ENCODE measurements at places on chromosomes 12 and 14. TPM values are rescaled to one million over a fixed set of nuclear protein-coding genes. Genes with fewer than 3 reads are reported as not detected.
A peak's percentile ranks its signal among the peaks of the same experiment; 100 is the strongest.

- H3K27me3 ChIP-seq: no peaks in the 10 kb centered on the region
- H3K27ac ChIP-seq: no peak overlapping the region
- no peak for DNase-seq
- H3K4me3 ChIP-seq: no peak overlapping the region
Observed at GRCh38 chr12:43579206-43579605, 27.2 kb upstream of the ADAMTS20 start.

GRCh38 chr14:77498984-77499527 lies 440 bp upstream of the ISM2 start:
- peak overlapping the region; percentile 30 for H3K4me3 ChIP-seq
- H3K27me3 ChIP-seq: no peaks in the 10 kb centered on the region
- DNase-seq: no peak
- no peaks in the 10 kb centered on the region for H3K36me3 ChIP-seq

DNA sequence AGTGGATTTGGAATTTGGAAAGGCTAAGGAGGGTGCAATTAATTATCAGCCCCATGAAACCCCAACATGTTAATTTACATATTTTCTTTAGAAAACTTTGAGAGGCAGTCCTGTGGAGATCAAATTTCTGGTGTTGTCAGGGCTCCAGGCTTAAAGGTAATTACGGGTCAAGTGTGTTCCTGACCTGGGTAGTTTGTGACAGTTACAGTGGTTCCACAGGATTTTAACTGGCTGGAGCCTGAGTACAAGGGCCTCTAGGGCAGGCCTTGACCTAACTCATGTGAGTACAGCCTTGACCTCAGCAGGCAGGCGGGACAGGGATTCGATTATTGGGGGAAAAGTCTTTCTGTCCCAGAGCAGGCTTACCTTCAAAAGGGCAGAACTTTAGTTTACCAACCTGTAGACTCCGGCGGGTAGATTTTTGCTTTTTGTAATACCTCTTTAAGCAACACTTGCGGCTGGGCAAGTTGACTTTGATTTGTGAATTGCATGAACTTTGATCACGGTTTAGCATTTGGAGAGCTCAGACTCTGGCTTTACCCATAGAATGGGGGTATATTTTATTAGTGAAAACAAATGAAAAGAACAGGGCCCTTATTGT lies 8.4 kb upstream of the PPTC7 start:
- H3K27ac ChIP-seq: no peak overlapping the region
- no peak overlapping the region for H3K4me3 ChIP-seq
- no peaks in the 10 kb centered on the region for H3K27me3 ChIP-seq
- no peaks in the 10 kb centered on the region for H3K4me1 ChIP-seq
- no peak for DNase-seq
- H3K36me3 ChIP-seq: no peaks in the 10 kb centered on the region

The DCN gene
- 863 TPM for total RNA-seq

GRCh38 chr12:119178544-119179334 lies at the start of gene HSPB8:
TSS of gene HSPB8 (plus strand) at chr12:119178931. CDS start at chr12:119179313, 382 bp downstream.
- no peaks in the 10 kb centered on the region for H3K27me3 ChIP-seq
- DNase-seq: peak; percentile 98
- peak within 1 kb of the TSS; percentile 95 for H3K4me3 ChIP-seq

DNA sequence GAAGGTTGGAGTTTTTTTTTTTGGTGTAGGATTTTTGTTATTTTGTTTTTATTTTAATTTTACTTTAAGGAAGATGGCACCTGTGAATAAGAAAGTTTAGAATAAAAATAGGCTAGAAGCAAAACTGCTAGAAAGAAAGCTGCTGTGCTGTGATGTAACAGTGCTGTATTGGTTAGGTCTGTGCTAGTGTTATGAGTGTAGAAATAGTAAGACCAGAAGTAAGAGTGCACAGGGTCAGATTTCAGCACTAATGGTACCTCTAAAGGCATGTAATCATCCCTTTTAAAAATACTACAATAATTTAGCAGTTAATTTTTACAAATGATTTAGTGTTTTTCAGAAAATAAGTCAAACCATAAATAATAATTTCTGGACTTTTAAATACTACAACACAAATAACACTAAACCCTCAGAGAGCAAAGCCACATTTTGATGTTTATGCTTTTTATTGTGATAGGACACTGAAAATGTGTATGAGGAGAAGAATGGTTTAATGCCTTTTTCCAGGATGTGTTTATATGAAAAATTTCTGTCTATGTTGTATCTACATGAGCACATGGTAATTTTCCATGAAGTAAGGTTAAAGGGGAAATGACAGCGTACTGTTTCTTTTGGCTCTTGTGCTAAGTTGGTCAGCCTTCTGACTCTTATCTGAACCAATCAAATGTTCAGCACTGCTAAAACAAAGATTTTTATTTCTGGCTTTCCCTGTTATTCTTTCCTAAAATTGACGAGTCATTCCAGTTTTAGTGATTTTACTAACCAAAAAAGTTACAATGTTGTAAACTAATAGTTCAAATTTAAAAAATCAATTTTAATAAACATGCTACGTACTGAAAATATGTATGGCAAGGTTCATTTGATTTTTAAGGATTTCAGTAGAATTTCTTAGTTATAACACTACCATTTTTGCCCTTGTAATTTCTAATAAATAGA lies 96.1 kb downstream of the PPHLN1 start:
- no peak for DNase-seq
- H3K4me3 ChIP-seq: no peak overlapping the region
- H3K4me1 ChIP-seq: peaks cover 2% of the 10 kb centered on the region
- peak overlapping the region; percentile 76 for H3K27ac ChIP-seq

DNA sequence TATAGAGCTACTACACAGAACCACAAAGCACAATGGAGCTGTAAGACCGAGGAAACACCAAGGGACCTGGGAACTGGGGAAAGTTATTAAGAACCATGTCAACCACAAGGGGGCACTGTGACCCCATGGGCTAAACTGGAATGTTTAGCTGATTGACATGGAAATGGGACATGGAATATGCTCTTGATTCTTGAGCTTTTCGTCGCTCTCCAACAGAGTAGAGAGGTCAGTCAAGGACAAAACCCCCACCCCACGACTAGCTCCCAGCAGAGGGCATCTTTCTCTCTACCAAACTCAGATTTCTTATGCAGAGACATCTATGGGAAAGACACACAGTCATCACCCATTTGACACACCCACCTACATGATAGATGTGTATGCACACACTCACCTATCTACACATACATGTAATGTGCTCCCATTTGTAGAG lies 10.1 kb downstream of the NDRG2 start:
- no peaks in the 10 kb centered on the region for H3K36me3 ChIP-seq
- H3K27me3 ChIP-seq: no peaks in the 10 kb centered on the region
- H3K4me1 ChIP-seq: no peaks in the 10 kb centered on the region
- DNase-seq: peak; percentile 87
- no peak overlapping the region for H3K4me3 ChIP-seq
- H3K27ac ChIP-seq: no peak overlapping the region

DNA sequence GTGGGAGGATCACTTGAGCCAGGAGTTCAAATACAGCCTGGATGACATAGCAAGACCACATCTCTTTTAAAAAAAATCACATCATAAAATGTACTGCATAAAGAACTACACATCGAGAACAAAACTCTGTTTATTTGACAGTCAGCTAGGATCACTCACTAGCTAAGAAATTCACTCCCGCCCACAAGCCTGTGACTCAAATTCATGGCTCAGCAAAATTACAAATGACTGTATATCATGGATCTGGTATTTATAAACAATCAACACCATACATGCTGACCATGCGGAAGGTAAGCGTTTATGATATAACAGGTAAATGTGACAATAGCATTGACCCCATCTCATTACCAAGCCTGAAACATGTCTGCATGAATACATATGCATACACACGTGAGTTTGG lies 206.5 kb downstream of the EFCAB11 start:
- H3K4me1 ChIP-seq: no peaks in the 10 kb centered on the region
- DNase-seq: no peak
- no peaks in the 10 kb centered on the region for H3K27me3 ChIP-seq

The FAM186B gene
- 0.23 TPM for total RNA-seq

All from aorta (tissue), 5 donors.